Fibroblast of the aortic adventitia (primary cell): ENCODE measurements at places on chromosomes 11 and 22. TPM values are rescaled to one million over a fixed set of nuclear protein-coding genes. Genes with fewer than 3 reads are reported as not detected.

Gene DERL3
- total RNA-seq = 0.36 TPM in 1 of 2 replicates, not detected in the other

Gene OR6A2
- total RNA-seq = 0.27 and 0.33 TPM in 2 replicates

Gene CDC42BPG
- total RNA-seq = 0.08 and 0.09 TPM in 2 replicates

Gene SLC22A6
- total RNA-seq = not detected in 2 replicates

Gene KIRREL3
- 0.08 and 0.45 TPM in 2 replicates for total RNA-seq

Gene RIN1
- total RNA-seq = 10.1 and 45.3 TPM in 2 replicates

Gene PGR
- total RNA-seq = 0.16 and 0.63 TPM in 2 replicates

Gene VPS51
- 211 and 336 TPM in 2 replicates for total RNA-seq

Gene CSF2RB
- total RNA-seq = 0.81 and 0.98 TPM in 2 replicates
